SHP77 treated with DMSO at 0.1 percent for 48 hours (cell line): ENCODE measurements at places on chromosomes 5 and 9.

DNA sequence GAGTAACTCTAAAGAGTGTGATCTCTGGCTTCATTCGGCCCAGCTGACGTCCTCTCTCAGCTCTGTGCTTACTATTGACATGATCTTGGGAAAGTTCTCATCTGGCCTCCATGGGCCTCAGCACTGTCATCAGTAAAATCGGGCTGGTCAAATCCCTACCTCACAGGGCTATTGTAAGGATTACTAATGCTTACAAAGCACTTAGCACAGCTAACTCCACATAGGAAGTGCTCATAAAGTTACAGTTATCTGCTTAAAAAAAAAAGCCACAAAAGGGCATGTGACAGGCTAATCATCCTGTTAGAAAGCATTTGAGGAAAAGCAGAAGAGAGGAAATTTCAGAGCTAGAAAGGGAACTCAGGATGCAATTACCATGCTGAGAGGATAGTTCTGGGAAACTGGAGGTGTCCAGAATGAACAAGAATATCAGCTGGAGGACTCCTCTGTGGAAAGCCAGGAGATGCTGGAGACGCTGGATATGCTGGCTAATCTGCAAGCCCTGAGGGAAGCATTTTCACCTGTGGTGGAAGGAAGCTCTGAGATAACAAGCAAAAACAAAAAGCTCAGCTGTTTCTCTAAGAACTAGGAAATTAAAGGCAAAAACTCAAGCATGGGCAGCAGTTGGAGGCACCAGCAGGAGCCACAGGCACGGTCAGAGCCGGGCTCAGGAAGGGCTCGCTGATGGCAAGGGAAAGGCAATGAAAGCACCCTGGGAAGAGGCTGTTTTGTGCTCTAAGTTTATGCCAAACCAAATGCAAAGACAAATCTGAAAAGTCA lies 4.4 kb upstream of the BHMT start:
- no peak for DNase-seq

DNA sequence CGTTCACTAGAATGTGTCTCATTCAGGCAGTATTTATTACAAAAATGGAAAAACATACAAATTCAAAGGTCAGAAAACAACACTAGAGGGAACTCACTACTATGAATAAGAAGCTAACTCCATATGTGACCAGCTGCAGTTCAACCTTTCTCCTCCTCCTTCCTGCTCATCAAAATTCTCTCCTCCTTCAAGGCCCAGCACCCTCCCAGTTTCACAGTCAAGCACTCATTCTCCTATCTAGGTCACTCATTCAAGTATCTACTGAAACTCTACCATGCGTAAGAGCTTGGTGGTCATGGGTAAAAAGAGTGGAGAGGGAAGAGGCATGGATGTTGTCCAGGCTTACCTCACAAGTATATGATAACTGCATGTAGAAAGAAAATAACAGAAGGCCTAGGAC lies 27.7 kb downstream of the ECPAS start:
- no peak for DNase-seq

DNA sequence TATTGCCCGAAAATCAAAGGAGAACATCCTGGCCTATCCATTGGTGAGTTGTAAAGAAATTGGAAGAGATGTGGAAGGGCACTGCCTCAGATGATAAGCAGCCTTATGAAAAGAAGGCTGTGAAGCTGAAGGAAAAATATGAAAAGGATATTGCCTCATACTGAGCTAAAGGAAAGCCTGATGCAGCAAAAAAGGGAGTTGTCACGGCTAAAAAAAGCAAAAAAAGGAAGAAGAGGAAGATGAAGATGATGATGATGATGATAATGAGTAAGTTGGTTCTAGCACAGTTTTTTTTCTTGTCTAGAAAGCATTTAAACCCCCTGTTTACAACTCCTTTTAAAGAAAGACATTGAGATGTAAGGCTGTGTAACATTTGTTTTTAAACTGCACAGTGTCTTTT lies 59.8 kb upstream of the ZBED3 start:
- no peak for DNase-seq

- DNase-seq, result no peak
These were observed 138.6 kb downstream of the ERCC6L2 start for GRCh38 chr9:96014078-96014477.

DNA sequence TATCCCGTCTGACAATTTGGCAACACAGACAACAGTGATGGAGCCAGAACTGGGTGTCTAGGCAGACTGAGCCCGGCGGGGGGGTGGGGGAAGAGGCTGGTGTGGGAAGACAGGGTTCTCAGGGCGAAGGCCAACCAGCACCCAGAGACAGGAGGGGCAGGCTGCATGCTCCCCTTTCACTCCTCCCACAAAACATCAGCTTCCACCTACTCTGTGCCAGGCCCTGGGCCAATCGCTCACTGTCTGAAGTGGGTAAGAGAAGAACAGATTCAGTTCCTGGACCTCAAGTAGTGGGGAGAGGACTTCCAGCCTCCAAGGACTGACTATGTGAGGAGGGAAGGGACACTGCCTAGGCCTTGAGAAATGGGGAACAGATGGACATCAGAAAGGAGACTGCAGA lies 2.8 kb downstream of the SNCB start:
- DNase-seq, result no peak

DNA sequence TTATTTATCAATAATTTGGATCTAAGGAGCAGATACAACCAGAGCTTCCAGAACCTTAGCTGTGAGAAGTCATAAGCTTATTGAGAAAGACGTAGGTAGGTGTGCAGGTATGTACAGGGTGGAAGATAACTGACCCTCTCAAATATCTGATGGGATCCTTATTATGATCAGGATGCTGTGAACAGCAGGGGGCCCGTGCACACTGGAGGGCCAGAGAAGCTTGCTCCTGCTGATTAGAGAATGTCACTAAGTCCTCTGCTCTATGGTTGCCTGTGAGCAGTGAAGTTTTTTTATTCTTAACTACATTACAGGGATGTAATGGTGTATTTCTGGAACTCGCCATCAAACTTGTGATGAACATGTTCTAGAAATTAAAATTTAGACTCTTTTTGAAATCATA lies 108.9 kb upstream of the POU5F2 start:
- DNase-seq, result no peak

- DNase-seq, result no peak
These were observed 134.2 kb downstream of the ADAMTS2 start for GRCh38 chr5:179211068-179211467.

- peak; percentile 4 for DNase-seq
These were observed 314.5 kb downstream of the CCDC171 start for GRCh38 chr9:15867334-15867733.

- no peak for DNase-seq
These were observed 31.3 kb downstream of the ZFAND5 start for GRCh38 chr9:72333709-72334108.

DNA sequence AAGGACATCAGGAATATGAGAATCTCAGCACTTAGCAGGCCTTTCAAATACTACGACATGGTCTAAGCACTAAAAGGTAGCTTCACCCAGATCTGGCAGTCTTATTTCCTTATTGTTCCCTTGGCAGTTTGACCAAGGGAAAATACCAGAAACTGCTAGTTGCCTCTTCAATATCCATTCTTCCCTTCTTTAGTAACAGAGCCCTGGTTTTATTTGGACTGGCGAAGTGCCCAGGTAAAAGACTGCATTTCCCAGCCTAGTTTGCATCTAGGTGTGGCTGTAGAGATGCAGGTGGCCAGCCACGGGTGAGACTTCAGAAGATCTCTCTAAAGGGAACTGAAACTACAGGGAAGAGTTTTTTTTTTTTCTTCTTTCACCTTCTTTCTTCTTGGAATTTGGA lies 21.6 kb downstream of the DMRT2 start:
- DNase-seq, result no peak

DNA sequence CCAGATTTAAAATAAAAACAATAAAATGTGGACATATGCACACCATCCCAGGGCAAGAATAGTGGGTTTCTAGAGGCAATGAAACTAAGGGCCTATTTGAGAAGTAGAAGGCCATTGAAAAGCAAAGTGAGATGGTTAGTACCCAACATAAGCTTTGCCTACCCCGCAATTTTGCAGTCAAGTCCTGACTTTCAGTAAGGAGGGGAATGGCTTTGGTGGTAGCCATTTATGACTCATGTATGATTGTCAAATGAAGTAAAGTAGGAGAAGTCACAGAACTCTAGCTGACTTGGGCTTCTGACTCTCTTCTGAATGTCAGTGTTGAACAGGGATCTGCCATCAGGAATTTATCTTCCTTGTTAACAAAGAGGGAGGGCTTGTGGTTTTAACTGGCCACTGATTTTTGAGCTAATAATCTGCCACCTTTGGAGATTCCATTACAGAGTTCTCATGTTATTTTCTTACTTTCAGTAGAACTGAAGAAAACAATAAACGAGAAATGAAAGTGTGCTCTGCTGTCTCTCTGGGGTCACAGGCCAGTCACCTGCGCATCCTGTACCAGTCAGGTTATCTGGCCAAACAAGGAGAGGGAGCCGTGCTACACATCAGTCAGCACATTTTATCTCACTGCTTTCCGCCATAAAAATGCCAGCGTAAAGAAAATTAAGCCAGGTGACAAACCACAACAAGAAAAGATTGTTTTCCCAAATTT lies 14.3 kb upstream of the SNCAIP start:
- DNase-seq, result no peak

DNA sequence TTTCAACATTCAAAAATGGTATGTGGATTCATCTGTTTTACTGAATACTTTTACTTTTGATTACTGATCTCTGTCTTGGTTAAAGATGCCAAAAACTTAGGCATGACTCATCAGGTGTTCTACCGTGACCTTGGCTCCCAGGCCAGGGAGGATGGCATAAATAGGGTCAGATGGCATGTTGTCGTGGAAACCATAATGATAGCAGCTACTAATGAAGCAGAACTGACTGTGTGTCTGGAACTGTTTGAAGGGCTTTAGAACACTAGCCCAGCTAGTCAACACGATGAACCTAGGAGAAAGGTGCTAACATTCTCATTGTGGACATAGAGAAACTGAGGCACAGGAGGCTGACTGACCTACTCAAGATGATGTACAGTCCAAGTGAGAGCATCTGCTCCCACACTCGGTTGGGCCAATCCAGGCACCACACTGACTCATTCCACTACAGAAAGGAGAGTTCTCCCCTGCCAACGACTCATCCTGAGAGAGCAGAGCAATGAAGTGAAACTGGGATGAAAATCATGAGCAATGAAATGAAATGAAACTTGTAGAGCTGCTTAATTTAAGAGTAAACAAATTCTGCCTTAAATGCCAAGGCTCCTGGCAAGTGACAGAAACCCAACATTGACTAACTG lies 116.0 kb downstream of the TENT4A start:
- DNase-seq, result no peak

DNA sequence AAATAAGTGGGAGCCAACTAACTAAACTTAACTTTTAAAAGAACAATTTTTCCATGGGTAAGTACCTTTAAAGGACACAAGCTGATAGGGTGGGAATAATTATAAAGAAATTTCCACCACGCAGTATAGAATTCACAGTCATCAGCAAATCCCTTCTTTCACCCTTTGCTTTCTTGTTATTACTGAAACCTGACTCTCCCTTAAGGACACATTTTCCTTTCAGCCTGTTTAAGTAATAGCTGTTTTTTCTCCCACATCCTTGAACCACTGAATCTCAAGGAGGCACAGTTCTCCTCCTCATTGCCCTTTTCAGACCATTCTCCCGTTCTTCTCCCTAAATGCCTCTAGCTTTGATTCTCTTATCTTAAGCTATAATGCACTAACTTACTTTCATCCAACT lies 6.3 kb downstream of the C5orf15 start:
- no peak for DNase-seq

DNA sequence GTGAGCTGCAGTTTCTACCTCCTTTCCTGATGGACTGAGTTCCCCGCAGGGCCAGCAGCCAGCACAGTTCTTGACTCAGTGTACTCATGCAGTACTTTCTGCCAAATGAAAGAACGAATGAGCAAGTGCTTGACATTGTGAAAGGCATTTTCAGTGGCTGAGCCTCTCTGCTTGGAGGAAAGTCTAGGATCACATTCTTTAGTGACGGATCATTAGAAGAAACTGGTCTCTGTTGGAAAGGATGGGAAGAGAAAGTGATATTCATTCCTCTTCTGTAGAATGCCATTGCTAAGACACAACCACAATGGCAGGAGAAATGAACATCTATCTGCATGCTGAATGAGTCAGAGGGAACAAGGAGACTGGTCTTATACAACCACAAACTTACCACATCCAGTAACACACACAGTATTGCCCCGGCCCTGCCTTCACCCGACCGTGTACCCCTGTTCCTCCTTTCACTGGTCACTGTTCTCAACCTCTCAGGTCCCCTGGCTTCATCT lies 206.9 kb downstream of the CRB2 start:
- DNase-seq, result no peak

- no peak for DNase-seq
These were observed 213.4 kb upstream of the DMAC1 start for GRCh38 chr9:8012986-8013385.

GRCh38 chr9:21679432-21679831 lies 123.0 kb upstream of the MTAP start:
- DNase-seq, result no peak

DNA sequence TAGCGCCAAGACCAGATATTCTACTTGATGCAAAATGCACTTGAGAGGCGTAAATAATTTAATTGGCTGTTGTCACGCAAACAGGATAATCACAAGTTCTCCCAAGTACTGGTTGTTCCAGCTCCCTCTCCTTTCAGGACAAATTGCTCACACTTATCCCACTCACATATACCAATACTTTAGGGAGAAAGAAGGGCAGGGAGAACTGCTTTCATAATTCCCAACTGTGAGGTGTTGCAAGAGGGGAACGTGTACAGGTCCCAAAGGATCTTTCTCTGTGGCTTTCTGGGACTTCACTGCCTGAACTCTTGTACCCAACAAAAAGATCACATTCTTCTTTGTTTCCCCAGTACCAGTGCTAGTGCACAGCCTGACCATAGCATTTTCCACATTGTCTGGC lies 21.5 kb upstream of the TGFBI start:
- no peak for DNase-seq

DNA sequence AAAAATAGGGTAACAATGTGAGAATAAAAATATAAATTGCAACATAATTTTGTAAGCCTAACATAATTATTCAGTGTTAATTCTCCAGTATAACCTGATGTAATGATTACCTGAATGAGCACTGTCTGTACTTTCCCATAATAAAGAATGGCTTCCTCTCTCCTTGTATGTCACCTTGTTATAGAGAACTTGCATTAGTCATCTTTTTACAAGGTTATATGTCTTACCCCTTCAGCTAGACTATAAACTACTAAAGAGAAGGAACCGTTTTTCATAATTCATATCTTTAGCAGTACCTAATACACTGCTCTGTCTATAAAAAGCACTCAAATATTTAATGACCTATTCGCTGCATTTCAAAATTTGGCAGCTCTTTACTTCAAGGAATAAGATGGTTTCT lies 19.8 kb downstream of the STRBP start:
- no peak for DNase-seq

GRCh38 chr5:105849701-105850100 lies 1821.0 kb downstream of the EFNA5 start:
- DNase-seq, result no peak

DNA sequence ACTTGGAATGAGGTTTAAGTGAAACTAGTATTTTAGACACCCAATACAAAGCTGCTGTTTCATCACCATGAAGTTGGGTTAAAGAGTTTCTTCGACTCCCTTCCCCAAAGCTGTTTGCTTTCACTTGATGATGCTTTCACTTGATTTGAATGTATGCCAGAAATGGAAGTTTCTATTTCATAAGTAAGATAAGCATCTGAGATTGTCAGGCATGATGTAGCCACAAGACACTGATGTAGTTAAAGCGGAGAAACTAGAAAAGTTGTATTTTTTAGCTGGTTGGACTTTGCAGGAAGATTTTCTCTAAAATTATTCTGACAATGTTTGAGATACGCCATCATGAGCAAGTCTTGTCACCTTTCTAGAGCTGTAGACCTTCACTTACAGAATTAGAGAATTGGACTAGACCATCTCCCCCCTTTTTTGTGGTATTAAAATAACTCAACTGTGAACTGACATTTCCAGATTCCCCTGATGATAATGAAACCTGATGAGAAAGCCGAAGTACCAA lies 20.0 kb downstream of the MOCS2 start:
- no peak for DNase-seq
